GF-D8 (cell line): ENCODE measurements at places on chromosomes 16 and 17.

DNA sequence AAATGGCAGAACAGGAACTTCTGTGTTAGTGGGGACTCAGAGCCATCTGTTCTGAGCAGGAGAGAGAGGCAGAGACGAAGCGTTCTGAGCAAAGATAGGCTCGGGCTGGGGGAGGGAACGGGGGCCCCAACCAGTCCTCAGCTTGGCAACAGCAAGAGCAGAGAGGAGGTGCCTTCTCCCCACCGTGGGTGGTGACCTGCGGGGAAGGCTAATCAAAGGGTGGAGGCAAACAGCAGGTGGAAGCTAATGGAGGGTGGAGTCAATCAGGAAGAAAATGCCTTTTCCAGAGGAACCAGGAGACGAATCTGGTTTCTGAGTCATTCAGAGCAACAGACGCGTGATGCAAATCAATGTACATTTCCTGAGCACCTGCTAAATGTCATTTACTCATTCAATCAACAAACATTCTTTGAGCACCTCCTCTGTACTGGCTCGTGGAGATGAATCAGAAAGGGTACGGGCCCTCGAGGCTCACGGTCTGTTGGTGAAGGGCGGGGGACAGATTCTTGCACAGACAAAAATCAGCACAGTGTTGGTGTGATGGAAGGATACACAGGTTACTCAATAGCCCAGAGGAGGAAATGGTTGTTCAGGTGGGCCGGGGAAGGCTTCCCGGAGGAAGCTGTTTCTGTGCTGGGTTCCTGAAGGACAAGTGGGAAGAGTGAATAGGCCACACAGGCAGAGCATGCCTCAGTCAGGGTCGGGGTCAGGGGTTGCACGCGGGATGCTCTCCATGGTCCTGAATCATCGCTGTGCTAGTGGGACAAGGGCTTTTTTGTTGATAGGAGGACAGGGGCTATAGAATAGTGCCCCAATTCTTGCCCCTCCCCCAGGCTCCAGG, 5.7 kb upstream of the SPNS2 start:
- no peak for DNase-seq

DNA sequence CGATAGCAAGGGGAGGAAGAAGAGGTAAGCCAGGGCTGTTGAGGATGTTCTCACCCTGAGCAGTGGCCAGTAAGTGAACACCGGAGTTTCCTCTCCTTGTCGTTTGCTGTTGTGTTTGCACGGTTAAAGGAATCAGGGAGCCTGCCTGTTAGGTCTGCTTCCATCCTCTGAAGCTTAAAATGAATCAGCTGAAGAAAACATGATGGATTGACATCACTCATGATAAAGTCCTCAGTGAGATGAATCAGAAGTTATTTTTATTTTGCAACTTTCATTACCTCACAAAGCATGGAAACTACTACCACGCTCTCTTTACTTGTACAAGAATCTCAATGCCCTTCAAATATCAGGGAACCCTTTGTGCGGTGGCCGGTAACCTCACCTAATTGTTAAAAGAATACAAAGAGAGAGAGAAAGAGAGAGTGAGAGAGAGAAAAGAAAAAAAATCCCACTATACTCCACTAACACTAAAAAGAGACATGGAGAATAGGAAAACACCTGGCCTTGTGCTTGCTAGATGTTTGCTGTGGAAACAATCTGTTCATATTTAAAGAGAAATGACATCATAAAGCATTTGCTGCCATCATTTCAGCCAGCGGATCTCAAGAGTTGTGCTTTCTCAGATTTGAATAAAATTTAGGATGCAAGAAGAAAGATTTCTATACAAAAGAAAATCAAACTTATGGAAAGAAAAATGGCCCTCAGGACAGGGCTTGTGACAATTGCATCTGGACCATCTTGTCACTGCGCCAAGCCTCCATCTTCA, 441.6 kb upstream of the SALL1 start:
- DNase-seq: no peak

DNA sequence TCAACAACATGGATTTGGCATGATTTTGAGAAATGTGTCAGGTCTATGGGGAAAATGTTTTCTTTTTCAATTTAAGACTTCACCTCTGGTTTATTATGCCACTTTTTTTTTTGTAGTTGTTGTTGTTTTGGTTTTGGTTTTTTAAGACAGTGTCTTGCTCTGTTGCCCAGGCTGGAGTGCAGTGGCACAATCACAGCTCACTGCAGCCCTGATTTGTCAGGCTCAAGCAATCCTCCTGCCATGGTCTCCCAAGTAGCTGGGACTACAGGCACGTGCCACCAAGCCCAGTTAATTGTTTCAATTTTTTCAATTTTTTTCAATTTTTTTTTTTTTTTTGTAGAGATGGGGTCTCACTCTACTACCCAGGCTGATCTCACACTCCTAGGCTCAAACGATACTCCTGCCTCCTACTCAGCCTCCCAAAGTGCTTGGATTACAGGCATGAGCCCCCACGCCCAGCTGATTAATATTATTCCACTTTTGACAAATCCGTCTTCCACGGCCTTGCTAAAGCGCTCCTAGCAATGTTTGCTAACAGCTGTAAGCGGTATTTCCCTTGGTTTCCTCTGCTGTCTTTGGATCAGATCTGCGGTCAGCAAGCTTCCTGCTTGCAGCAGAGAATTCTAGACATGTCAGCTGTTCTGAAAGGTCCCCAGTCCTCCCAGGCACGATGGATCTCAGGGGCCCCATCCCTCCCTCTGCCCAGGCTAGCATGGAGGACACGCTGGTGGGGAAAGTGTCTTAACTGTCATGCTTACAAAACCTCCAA, 7.0 kb upstream of the MILR1 start:
- DNase-seq: peak; percentile 86

DNA sequence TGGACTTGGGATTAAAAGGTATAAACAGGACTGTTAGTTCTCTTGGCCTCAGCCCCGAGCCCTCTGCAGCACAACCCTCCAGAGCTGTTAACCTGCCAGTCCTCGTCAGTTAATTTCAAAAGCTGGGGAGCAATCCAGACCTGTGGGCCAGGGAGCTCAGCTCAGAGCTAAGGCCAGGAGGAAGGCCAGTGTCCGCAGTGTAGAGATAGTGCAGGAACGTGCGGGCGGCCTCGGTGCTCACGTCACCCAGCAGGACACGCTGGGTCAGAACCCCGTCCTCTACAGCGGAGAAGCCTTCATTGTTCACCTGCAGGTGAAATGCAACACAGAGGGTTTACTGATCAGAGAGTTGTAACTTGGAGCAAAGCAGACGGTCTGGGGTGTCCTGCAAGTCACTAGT, 15.4 kb upstream of the NLRC3 start:
- no peak for DNase-seq
